M059J (cell line): ENCODE measurements at places on chromosomes 1 and 21.
A peak's percentile ranks its signal among the peaks of the same experiment; 100 is the strongest.

DNA sequence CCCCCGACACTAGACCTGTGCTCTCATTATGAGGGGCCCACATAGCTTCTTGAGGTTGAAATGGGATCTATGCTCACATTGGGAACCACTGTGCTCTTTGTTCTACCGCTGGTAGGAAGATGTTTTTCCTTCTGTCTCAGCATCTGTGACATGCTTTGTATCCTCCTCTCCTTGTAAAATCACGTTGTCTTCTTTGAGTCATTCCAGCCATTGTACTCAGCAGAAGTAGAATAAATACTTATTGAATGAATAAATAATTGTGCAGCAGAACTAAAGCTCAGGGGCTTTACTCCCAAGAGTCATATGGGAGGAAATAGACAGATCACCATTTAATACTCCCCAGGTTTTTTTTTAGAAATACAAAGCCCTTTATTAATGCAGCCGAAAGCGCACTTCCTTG lies 66.3 kb upstream of the EDEM3 start:
- DNase-seq: no peak

DNA sequence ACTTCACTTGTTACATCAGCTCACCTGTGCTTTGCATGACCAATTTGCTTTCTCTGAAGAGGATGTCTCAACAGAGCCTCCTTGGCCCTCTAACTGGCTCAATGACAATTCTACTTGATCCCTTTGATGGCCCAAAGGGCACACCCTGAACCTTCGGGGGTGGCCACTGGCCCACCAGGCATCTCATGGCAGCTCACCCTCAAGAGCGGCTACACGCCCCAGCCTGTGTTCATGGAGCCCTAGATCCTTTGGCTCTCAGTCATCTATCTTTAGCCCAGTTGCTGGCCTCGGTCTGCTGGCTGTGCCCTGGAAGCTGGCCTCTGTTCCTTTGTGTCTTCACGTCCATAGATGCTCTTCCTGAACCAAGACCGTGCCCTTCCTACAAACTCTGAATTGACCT lies 476.7 kb downstream of the NPHP4 start:
- no peak for DNase-seq

DNA sequence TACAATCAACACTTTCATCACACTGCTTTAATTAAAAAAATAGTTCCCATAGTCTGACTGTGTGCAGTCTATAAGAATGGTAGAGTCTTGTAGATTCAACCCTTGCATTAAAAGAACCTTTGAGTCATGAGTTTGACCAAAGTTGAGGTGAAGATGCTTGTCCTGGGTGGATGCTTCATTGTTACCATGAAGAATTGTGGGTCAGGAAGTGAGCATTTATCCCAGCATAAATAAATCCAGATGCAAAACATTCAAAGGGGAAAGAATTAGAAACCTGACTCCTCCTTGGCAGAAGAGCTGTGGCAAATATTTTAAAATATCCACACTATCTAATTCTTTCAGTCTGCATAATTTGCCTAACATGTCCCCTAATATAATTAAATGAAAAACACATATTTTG lies 72.9 kb upstream of the SPAG17 start:
- no peak for DNase-seq

DNA sequence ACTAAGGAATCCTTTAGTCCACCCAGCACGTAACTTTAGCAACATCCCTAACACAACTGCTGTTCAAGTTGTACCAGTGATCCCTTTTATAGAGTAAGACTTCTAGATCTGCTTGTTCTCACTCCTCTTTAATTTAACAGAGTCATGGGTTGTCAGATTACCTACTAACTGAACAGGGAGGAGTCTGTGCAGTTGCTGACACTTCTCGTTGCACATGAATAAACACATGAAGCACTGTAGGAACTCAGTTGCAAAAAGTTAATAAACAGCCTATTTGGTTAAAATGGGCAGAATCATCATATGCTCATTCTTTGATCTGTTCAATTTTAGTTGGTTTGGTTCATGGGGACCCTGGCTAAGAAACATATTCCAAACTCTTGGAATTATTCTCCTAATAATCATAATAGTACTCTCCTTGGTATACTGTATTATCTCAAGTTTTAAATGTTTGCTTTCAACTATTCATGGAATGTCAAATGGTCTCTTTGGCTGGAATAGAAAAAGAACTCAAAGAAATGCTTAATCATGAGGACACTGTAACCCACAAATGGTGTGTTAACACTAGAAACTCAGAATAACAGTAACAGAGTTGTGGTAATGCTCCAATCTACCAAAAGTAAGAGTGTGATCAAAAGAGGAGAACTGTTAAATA lies 15.6 kb downstream of the PLPPR5 start:
- DNase-seq: no peak

- no peak for DNase-seq
These were observed 2.0 kb downstream of the KIAA0319L start for GRCh38 chr1:35555212-35555584.

DNA sequence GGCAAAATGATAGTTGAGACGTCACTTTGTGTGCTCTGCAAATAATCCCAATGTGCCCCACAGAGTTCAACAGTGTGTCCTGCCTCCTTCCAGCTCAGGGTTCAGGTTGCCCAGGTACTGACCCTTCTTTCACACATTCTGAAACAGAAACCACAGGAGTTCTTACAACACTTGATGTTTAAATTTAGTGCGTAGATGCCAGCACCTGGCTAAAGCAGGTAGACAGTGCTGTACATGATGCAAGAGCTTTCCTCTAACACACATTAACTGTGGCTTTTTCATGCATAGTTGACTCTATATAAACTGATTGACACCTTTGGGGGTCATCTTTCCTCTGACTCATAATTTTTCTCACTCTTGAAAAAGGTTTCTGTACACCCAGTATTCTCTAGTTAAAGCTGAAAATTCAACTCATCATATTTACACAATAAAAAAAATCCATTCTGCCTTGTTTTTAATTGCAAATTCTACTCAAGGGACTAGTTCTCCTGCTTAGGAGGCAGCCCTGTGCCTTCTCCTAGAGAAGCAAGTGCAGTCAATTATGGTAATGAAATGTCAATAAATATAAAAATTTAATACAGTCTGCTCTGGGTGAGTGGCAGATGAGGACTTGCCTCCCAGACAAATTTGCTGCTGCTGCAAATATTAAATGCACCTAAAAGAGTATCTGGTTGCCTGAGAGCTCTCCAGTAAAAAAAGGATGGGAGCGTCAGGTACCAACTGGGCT lies 91.4 kb downstream of the NR5A2 start:
- no peak for DNase-seq

- DNase-seq: no peak
These were observed 885 bp upstream of the SSBP3 start for GRCh38 chr1:54407154-54407403.

DNA sequence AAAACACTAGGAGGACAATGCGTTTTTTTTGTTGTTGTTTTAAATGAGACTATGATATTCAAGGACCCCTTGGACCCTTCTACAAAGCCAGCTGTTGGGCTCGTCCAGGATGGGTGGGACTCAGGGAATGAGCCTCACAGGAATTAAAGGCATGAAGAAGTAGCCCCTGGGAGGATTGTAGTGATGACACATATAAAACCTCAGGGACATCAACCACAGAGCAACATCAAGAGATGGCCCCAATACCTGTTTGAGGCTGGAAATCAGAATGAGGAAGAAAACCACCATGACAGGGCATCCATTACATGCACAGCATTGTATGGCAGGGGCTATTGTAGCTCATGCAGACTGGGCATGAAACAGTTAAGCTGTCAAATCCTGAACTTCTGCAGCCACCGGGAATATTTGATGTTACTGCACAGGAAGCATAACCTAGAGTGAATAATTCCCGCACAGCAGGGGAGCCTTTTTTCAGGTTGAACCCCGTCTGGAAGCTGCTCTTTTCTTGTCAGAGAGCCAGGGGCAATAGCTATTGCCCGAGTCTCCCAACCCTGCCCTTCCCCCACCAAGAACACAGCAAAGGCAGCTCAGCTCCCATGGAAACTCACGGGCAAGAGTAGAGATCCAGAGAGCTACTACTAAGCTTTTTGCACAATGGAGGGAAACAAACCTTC lies 140.2 kb upstream of the FGGY start:
- DNase-seq: peak; percentile 86

GRCh38 chr1:70487910-70488665 lies 77.0 kb downstream of the CTH start:
- DNase-seq: peak; percentile 60

DNA sequence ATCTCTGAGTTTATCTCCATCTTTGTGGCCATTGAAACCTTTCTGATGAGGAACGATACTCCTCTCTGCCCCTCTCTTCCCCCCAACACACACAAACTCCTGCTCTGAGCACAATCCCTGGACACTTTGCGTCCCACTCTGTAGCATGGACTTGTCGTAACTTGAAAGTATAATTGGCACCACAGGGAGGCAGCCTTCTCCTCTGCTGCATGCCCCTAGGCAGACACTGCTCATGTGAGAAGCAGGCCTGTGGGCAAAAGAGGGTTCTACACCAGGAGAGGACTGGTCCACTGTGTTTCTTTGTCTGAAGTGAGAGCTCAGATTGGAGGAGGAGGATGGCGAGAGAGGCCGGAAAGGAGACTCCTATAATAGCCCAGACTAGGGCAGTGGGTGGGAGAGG lies 3.8 kb upstream of the PARS2 start:
- peak; percentile 14 for DNase-seq

GRCh38 chr1:245550720-245551043 lies 395.9 kb downstream of the KIF26B start:
- DNase-seq: no peak

DNA sequence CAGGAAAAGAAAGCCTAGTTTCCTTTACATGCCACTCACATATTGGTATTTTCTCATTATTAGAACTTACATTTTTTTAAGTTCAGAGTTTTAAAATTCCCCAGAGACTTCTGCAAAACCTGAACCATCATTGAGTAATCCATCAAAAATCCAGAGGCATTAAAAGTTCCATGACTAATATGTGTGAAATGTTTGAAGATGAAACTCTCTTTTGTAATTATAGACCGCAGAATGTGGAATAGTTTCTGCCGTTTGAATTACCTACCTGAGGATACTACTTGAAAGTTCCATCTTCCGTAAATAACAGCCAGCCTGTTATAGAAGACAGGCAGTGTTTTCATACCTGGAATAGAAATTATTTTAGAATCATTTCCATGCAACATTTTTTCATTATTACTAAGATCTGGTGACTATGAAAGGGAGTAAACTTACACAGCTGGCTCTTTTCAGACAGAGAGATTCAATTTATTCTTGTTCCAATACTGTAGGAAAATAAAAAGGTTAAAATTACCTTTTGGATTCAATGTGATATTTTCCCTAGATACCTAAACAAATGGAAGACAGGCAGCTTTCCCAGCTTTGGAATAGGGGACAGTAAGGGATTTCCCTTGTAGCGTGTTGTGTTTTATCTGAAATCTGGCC lies 131.4 kb downstream of the ST6GALNAC5 start:
- DNase-seq: peak; percentile 92

DNA sequence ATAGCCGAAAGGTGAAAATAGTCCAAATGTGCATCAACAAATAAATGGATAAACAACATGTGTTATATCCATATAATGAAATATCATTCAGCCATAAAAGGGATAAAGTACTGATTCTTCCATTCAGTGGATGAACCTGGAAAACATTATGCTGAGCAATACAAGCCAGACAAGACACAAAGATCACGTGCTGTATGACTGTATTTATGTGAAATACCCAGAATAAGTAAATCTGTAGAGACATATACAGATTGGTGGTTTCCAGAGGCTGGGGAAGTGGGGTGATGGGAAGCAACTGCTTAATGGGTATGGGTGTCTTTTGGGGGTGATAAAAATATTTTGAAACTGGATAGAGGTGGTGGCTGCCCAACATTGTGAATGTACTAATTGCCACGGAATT lies 13.3 kb upstream of the GSTM4 start:
- no peak for DNase-seq

DNA sequence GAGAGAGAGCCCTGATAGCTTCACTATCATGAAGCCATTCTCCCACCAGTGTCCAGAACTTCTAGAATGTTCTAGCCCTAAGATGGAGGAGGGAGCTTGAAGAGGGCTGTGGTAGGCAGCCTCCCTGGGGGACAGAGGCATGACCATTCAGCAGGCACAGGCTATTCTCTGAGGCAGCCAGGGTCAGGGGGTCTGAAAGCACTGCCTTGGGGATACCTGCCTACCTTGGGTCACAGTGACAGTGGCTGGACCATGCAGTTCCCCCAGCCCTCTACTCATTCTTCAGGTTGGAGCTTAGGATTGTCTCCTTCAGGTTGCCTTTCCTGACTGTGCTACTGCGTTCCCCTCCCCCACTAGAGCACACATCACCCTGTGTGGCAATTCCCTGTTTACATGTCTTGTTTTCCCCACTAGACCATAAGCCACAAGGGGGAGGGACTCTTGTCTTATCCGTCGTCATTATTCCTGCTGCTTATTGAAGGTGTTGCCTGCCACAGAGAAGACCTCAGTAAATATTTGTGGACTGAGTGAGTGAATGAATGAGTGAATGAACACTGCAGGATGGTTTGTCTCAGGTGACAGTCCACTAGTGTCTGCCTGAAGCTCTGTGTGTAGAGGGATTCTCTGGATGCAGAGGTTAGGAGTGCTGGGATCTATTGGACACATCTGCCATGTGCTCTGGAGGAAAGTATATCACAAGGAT lies 5.2 kb downstream of the ZDHHC18 start:
- no peak for DNase-seq

DNA sequence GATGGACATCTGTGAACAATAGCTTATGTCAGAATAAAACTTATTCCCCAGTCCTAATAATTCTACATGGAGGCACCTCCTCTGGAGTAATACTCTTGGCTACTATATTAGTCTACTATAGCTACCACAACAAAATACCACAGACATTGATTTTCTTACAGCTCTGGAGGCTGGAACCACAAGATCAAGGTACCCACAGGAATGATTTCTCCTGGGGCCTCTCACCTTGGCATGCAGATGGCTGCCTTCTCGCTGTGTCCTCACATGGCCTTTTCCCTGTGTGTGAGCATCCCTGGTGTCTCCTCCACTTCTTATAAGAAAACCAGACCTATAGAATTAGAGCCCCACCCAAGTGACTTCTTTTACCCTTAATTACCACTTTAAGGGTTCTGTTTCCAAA lies 244.3 kb downstream of the BARHL2 start:
- DNase-seq: no peak

- no peak for DNase-seq
These were observed 146.4 kb downstream of the KIF26B start for GRCh38 chr1:245301162-245301580.

DNA sequence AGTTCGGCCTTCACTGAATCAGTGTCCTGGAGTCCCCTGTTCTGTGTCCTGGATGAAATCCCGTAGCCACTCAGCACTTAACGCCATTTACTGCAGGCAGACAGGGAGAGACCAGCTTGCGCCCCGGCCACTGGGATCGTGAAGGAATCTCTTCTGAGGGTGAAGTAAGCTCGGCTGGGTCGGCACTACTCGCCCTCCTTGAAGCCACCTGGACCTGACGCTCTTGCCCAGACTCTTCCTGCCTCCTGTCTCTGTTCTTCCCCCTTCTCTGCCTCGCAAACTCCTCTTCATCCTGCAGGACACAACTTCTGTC lies 99.9 kb upstream of the ZBTB40 start:
- DNase-seq: no peak

DNA sequence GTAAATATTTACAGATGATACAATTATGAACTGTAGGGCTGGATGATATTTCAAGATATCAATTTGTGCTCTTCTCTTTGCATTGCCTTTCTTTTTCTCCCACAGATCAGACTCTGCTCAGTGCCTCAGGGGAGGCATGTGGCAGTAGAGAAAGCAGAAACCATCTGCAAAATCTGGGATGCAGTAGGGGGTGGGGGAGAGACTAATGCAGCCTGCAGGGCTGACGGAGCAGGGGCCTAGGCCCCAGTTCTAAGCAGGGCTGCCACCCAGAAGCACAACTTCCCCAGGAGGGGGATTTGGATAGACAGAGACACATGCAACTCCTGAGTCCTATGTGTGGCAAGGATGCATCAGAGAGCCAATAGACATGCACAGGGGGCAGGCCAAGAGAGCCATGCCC lies 511.6 kb downstream of the SMYD3 start:
- DNase-seq: no peak
